ENCODE measurements at places on chromosomes 2 and 18.

DNA sequence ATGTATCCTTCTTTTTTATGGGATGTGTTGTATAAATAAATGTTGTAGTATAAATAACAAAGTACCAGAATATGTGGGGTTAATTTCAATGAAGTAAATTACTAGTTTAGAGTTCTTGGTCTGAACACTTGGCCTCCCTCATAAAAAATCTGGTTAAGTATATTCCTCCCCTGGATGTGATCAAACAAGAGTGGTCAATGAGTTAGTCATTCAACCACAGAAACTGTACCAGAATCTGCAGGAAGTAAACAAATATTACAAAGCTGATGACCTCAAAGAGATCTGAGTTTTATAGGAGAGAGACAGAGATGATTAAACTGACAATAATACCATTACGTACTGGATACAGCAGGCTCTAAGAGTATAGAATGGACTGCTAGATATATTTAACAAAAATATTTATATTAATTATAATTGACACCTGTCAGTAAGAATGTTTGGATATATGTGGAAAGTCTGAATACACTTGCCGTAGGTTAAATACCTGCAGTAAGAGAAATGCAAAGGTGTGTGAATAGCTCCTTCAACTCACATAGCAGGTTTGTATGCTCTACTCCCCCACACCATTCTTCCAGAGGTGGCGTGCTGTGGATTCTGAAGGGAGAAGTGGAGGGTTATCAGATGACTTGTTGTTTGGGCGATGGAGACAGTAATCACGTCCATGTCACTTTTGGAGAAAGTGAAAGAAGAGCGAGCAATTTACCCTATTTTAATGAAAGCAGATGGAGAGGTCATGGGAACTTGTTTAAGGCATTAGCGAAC lies 108.3 kb upstream of the LRATD1 start:
- DNase-seq, result no peak

- no peak for DNase-seq
Measured at GRCh38 chr18:48646976-48647375, 108.1 kb downstream of the CTIF start.

- no peak for DNase-seq
Measured at GRCh38 chr2:213187833-213188532, 36.6 kb upstream of the IKZF2 start.

DNA sequence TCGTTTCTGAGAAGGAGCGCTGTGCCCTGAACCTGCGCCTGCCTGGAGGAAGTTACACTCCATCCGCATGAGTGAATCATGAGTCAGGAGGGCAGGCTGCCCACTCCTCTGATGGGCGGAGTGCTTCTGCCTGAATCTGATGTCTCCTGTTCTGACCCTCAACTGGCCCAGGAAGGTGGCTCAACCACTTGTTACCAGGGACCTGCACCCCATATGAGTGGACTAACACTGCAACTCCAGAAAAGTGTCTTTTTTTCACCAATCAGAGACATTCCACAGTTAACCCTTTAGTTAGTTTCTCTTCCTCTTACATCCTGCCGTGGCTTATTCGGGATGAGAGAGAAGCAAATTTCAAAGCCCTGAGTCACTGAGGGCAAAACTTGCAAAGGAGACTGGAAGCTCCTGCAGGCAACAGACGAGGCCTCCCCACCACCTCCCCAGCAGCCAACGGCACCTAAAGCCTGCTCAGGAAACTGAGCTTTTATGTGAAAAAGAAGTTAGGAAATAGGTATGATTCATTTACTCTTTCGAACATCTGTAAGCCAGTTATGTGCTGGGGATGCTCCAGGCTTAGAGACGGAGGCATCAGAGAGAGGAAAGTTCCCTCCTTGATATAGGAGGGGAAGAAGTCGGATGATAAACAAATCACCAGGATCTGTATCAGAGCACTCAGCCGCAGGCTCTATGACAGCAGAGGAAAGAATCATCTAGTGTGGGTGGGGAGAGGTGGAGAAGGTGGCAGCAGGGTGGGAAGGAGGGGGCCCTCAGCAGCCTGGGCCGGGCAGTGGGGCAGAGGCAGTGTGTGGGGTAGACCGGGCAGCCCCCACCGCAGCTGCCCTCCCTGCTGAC lies 30.9 kb downstream of the MBP start:
- peak; percentile 70 for DNase-seq

DNA sequence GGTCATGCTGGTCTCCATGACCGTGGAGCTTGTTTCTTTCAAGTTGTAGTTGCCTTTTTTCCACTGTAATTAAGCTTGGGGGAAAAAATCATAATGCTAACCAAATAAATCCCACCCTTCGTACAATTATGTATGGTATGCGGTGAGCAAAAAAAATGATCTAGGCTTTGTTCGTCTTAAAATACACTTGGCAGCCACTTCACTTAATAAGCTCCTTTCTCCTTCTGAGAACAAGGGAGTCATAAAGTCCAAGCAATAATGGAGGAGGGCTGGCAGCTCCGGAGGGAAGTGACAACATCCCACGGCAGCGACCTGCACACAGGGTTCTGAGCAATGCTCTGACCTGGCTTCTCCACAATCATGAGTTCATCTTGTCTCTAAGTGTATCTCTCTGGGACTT lies 91.2 kb upstream of the KLHL29 start:
- DNase-seq, result no peak

DNA sequence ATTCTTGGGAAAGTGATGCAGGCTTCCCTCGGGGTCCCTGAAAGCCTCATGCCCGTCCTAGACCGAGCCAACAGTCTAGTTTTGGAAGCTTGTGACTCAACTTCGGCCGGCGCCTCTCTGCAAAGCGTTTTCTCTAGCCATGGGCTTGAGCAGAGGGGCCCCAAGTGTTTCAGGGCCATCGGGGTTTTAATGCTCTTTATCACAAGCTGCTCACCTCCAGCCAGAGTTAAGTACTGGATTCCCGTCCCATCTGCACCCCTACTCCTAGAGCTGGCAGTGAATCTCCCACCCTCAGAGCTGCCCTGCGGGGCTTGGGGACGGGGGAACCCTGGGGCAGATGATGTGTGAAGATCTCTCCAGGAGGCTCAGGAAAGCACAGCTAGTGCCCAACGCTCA lies 7.3 kb downstream of the RAX start:
- DNase-seq, result no peak

DNA sequence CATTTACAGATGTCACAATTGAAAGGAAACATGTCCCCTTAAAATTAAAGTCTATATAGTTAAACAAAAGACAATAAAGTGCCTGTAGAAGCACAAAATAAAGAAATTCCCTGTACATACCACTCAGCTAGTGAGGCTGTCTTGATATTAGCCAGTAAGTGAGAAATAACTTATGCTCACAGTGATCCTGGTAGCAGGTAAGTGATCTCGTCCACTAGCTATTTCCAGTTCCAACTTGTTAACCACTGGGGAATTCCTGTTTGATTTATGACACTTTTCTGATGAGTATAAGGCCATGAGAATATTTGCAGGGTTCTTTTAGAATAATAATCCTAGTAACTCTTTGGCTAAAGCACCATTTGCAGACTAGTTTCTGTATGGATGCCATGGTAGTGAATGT lies 127.9 kb upstream of the PGAP1 start:
- no peak for DNase-seq

GRCh38 chr2:64227603-64228125 lies 83.4 kb upstream of the PELI1 start:
- DNase-seq, result no peak

GRCh38 chr2:158772306-158773078 lies 22.6 kb upstream of the DAPL1 start:
- no peak for DNase-seq

DNA sequence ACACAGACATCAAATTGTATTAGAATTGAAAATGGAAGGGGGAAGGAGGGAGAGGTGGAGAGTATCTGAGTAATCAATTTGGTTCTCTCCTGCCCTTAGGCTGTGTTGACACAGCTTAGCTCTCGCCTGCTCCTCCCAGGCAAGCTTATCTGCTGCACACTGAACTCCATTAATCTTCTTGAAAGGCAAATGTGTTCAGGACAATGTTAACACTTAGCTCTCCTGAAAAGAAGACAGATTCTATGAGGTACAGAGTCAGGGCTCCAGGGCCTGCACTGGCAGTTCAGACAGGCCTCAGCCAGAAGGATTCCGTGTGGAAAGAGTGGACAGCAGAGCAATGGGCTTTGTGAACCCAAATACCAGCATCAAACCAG lies 430.0 kb upstream of the TNP1 start:
- no peak for DNase-seq

DNA sequence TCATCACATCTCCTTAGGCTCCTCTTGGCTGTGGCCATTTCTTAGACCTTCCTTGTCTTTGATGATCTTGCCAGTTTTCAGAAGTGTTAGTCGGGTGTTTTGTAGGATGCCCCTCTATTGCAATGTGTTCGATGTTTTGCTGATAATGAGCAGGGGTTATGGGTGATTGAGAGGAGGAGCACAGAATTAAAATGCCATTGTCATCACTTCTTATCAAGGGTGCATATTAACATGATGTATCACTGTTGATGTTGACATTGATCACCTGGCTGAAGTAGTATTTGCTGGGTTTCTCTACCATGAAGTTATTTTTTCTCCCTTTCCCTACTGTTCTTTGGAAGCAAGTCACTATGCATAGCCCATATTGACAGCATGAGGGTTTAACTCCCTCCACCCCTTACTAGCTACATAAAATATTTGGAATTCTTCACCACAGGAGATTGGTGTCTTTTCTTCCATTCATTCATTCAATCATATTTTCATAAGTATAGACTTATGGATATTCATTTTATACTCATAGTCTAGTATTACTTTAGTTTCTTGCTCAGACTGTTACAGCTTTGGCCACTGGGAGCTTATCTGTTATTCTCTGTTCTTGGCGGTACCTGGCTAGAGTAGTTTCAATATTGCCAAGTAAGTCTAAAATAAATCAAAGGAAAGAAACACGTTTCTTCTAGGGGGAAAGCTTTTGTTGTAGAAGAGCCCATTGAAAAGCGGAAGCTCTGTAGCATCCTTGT lies 54.5 kb upstream of the TMEM87B start:
- no peak for DNase-seq

DNA sequence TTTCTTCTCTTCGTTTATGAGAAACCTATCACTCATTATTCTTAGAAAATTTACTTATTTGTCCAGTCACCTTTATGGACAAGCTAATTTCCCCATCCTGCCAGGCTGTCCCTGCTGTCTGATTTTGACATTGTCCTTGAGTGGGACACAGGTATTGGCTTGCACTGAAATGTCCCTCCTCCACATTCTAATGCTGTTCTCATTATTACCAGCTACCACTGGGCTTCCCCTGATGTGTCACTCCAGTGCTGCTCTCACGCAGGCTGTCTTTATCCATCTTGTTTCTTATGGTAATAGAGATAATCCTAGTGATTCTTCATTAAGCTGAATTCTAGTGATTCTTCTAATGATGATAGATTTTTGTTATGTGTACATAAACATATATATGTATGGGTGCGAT lies 48.1 kb upstream of the RBMS1 start:
- DNase-seq, result no peak

GRCh38 chr2:207876842-207877535 lies 107.3 kb upstream of the FZD5 start:
- DNase-seq, result no peak

DNA sequence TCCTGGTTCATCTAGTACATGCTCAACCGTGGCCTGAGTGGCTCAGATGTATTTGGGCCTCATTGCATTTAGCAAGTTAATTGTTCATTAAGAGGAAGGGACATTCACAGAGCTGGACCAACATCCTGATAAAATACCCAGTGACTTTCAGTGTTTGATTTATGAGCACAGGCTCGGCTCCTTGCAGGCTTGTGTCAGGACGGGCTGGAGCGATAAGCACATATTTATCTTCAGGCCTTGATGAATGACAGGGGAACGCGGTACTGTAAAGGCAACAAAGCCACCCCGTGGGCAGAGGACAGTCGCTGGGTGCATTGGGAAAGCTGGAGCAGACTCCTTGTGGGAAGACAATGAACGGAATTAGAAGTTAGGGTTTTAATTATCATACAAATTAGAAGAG lies 548.6 kb upstream of the HS6ST1 start:
- DNase-seq, result no peak

- DNase-seq, result no peak
Measured at GRCh38 chr18:9951022-9951859, 37.4 kb downstream of the VAPA start.

DNA sequence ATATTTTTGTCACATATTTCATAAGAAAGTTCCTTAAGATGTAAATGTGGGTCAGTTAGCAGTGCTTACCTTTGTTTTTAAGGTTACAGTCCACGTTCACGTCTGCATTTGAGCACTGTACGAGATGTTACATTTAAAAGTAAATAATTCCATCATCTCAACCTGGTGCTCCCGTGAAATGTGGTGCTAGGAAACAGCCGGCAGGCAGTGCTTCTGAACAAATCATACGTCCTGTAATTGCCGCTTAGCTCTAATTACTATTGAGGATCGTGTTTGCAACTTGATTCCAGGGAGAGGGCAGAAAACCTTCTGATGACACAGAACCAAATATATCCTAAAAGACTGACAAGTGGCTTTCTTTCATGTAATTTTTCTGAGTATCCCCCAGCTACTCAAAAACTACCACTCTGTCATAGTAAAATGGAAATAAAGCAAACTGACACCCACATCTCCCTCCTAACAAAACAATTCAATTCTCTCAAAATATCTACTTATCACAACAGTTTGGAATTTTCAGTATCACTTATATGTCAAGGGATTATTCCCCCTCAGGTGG lies 297.8 kb upstream of the SESTD1 start:
- no peak for DNase-seq

DNA sequence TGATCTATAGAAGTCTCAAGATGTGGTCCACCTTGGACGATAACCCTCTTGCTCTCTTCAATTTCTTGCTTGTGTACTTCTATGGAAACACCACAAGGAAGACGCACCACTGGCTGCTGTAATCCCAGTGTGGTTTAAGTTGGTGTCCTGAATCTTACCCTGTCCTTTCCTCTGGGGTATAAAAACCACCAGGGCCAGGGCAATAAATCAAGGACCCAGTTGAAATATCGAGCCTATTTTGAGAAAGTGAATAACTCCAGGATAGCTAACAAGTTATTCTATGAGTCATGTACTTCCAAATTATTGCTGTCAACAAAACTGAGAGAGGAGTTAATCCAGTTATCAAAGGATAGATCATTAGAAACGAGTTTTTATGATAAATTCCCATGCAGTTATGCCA lies 137.0 kb downstream of the RND3 start:
- no peak for DNase-seq

DNA sequence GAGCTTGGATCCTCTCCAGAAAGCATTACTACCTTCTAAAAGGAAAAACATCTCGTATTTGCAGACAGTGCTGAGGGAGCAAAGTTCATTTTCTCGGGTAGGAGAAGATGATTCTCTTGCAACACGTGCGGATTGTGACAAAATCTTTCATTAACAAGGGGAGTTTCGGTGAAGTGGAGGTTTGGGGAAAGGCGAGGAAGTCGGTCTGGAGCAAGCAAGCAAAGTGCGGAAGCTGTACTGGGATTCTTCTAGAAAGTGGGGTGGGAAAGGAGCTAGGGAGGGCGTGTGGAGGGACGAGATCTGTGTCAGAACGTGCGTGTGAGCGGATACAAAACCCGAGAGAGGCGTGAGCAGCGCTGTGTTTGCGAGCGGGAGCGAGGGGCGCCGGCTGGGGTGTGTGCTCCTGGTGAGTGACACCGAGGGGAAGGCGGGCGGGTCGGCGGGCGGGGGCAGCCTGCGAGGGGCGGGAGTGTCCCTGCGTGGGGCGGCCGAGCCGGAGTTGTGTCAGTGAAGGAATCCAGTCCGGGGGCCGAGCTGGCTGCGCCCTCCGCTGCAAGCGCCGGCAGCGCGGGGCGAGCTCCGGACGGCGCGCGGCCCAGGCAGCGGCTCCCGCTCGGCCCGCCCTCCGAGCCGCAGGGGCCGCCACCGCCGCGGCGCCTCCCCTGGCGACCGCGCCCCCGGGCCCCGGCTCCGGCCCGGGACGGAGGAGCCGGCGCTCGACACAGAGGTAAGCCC lies at the start of gene SPATS2L:
TSS of gene SPATS2L (plus strand) at position 498 of the 735 bp plus-strand sequence. CDS start 82,552 bp downstream, outside the sequence.
- peak; percentile 31 for DNase-seq
